Stimulated activated CD8-positive, alpha-beta memory T cell treated with anti-CD3 and anti-CD28 coated beads, Interleukin-12 subunit alpha, Interleukin-12 subunit beta, amount 100 ng/mL, for 1 hour (primary cell): ENCODE measurements at places on chromosomes 4 and X.

DNA sequence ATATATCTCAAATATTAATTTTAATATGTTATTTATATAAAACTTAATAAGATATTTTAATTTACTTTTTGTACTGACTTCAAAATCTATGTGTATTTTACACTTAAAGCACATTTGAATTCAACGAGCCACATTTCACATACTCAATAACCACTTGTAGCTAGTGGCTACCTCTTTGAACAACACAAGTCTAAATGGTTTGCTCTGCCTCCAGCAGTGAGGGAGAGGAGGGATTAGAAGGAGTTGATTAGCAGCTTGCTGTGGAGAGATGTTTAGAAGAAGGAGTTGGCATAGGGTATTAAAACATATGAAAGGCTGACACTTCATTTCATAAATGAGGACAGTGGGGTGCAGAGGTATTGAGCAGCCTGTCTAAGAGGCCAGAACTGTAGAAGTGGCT is 124.0 kb downstream of the ARHGAP24 start:
- DNase-seq: no peak

- no peak for DNase-seq
Observed at GRCh38 chrX:42715701-42716262, 62.2 kb downstream of the PPP1R2C start.

DNA sequence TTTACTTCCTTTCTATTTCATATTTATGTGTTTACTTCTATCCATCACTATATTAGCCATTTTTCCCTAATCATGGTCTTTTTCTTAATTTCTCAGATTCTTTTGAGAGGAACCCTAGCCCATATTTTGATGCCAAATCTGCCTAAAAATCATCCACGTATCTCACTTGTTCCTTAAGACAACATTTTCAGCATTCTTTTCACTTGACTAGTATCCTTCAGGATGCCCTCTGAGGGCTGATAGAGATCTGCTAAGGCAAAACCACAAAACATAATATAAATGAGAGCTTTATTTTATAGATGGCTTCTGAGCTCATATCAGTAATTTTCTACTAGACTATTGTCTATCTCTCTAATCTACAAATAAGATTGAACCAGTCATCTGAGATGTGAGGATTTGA is 341.9 kb downstream of the GPM6A start:
- no peak for DNase-seq

- no peak for DNase-seq
Observed at GRCh38 chrX:19731307-19731820, 156.0 kb downstream of the SH3KBP1 start.

DNA sequence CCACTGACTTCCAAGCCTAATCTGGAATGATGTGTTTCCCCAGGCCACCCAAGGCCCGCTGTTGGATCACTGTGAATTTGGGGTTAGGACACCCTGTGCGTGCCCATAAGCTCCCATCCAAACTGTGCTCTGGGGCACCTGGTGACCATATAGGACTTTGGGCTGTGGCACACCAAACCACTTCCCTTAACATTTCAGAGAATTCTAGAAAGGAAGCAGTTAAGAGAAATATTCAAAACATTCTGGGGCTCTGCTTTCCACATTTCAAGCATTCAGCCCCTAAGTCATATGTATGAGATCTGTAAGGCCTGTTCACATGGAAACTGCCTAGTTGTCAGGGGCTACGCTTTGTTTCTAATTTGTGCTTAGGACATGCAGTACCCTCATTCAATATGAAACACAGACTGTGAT is 14.4 kb downstream of the VGLL1 start:
- DNase-seq: no peak

DNA sequence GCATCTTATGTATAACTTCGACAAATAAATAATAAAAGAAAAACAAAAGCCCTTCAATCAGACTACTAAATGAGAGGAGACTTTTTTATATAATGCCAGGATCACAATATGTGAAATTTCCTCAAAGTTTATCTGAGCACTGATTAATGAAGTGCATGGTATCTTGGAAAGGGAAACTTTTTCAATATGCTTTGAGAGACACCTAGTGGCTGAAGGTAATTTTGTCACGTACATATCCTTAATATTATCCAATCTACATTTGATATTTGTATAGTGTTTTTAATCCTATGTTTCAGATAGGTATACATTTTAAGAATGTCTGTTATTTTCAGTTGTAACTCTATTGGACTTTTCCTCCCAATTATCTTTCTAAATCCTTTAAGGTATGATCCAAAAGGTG is 146.8 kb downstream of the KLHL4 start:
- no peak for DNase-seq

DNA sequence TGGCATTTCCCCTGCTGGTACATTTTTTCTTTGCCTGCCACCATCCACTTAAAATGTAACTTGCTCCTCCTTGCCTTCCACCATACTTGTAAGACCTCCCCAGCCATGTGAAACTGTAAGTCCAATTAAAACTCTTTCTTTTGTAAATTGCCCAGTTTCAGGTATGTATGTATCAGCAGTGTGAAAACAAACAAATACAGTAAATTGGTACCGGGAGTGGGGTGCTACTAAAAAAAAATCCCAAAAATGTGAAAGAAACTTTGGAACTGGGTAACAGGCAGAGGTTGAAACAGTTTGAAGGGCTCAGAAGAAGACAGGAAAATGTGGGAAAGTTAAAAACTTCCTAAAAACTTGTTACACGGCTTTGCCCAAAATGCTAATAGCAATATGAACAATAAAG is 16.3 kb downstream of the ARHGEF9 start:
- no peak for DNase-seq

- DNase-seq: no peak
Observed at GRCh38 chr4:182788201-182788600, 129.0 kb downstream of the DCTD start.

- no peak for DNase-seq
Observed at GRCh38 chrX:7111518-7111917, 36.0 kb upstream of the STS start.

GRCh38 chr4:56169061-56169460 is 218.2 kb downstream of the AASDH start:
- no peak for DNase-seq

DNA sequence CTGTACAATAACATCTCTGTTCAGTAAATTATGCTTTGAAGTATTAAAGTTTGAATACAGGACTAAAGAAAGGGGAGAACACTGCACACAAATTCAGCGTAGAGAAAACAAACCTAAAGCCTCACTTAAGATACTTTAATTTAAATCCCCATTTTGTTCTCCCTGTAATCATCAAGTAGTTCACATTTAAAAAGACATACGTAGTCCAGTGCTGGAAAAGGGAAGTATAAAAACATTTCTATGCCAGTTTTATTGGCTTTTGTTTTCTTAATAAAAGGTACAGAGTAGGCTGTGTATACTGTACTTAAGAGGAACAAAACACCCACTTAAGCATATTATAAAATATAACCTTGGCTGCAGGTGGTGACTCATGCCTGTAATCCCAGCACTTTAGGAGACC is 101.6 kb downstream of the FGF16 start:
- no peak for DNase-seq

DNA sequence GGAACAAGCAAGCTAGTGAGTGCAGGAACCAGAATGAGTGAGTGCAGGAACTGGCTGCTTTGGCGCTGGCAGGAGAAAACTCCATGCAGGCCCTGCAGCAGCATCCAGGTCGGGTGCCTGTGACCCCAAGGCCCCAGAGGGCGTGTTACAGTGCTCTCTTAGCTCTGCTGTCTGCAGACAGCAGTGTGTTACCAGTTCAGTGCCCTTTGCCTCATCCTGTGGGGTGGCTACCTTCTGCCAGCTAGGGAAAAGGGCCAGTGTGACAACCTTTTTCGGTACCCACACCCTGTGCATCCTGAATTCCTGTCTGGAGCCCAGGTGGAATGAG is 202.3 kb upstream of the SMIM31 start:
- no peak for DNase-seq

DNA sequence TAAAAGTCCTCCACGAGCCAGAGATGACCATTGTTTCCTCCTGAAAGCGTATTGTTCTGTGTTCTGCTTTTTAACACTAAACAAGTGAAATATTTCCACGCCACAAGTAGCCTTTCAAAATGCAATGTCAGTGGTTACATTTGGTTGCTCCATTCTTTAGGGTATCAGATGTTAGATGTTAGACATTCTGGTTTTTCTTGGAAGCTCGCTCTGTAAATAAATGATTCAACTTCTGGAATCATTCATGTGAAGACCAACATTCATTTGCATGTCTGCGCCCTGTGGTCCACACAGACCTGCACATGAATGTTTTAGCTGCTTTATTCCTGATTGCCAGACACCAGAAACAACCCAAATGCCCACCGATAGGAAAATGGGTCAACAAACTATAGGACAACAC is 38.0 kb upstream of the HELT start:
- DNase-seq: no peak

GRCh38 chr4:90546114-90546513 is 418.9 kb downstream of the CCSER1 start:
- no peak for DNase-seq

- no peak for DNase-seq
Observed at GRCh38 chr4:159382856-159383561, 280.1 kb downstream of the RAPGEF2 start.

DNA sequence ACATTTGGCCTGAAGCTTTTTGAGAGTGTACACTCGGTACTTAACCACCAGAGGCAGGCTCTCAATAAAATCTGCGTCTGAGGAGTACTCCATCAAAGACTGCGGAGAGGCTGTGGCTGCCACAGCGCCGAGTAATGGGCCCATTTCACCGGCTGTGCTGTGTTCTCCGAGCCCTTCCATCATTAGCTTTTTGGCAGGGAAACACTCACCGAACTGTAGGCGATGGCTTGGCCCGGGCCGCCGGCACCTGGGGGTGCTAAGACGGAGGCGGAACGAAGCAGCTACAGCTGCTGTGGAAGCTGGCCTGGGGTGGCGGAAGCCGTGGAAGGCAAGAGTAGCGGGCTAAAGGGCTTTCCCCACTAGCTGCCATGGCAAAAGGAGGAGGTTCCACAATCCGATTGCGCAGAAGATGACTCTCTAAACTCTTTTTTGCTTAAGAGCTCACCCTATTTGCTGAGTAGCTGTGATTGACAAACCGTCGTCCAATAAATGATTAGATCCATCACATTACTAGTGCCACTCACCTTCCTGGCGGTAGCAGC is 48.5 kb upstream of the PABPC1L2A start:
- no peak for DNase-seq
